ENCODE measurements at places on chromosomes 2 and 18.

DNA sequence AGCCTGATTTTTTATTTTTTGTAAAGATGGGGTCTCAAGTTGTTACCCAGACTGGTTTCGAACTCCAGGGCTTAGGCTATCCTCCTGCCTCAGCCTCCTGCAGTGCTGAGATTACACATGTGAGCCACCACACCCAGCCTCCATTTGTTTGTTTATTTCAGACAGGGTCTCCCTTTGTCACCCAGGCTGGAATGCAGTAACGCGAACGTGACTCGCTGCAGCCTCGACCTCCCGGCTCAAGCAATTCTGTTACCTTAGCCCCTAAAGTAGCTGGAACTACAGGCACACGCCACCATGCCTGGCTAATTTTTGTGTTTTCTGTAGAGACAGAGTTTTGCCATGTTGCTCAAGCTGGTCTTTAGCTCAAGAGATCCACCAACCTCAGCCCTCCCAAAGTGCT, 27.2 kb downstream of the UBXN4 start:
- no peak for DNase-seq

DNA sequence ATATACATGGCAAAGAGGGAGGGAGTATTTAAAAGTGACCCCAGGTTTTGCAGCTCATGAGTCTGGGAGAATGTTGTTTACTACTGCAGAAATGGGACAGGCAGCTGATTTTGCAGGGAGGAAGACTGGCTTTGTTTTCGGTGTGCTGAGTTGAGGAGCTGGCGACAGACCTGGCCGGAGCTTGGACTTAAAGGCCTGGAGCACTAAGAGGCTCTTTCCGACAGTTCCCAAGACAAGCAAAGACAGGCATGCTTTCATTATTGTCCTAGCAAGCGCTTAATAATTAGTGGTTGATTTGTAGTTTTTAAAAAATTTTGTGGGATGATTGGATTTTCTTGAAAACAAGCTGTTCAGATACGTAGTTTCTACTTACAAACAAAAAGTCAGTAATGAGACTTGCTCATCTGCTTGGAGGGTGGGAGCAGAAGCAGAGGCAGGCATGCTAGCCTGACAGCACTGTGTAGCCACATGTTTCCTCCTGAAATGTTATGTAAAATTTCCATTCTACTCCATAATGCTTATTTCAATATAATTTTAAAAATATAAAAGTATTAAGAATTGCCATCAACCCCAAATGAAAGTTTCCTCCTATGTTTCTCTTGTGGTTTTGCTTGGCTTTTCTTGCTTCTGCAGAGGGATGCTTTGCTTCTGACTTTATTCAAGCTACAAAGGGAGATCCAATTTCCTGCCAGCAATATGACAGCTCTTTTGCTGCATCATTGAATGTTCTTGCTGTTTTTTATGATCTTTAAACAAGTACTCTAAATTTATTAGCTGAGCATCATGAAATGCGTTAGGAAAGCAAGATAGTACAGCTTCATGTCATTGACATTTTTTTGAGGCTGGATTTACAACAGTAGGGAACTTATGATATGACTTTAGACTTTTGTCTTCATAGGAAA, 75.8 kb downstream of the PHLPP1 start:
- DNase-seq, result no peak

GRCh38 chr2:197867033-197867432, 62.6 kb downstream of the PLCL1 start:
- no peak for DNase-seq

DNA sequence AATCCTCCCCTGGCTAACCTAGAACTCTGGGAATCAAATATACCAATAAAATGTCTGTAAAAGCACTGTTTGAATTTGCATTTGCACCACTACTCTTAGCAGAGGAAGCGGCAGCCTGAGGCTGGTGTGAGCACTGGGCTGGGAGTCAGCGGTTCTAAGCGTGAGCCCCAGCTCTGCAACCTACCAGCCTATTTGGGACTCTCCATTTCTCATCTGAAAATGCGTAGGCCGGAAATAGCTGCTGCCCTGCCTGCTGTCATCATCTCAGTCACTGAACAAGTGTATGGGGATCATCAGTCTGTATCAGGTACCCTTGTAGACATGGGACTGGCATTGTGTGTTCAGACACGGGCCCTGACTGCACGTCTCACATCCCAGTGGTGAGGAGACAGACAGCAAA, 194.3 kb downstream of the ANKRD30B start:
- no peak for DNase-seq

DNA sequence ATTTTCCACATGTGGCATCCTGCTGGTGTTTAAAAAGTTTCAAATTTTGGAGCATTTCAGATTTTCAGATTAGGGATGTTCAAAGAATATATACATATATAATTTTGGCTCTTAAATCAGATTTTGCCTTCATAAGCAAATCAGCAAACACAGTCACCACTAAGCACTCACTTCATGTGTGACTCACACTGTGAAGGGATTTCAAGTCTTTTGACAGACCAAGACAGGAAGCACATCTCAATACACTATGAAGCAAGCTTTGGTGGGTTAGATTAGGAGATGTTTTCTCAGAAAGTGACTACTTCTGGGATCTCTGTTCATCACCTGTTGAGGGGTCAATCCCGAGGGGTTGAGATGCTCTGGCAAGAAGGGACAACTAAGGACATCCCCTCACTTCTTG, 227.8 kb upstream of the RBBP8 start:
- DNase-seq, result no peak

DNA sequence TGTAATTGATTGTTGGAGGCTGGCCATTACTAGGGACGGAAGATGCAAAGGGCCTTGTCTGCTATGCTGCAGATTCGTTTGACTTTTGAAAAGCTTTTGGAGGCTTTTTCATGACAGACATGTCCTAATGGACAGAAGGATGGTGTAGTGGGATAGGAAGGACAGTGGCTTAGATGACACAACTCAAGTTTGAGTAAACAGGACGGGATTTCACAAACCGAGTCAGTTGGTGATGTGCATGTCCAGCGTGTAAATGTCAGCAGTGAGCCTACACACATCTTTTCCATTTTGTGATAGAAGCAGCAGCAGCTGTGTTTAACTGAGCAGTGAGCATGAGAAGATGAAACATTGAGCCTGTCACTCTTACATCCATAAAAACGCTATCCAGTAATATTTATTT, 76.0 kb downstream of the NCK2 start:
- DNase-seq, result no peak

- no peak for DNase-seq
These were observed 5.1 kb downstream of the RHOB start for GRCh38 chr2:20451761-20452499.

GRCh38 chr2:226622484-226622883, 177.1 kb downstream of the IRS1 start:
- DNase-seq, result no peak

GRCh38 chr2:39476524-39476923, 39.4 kb upstream of the MAP4K3 start:
- DNase-seq, result no peak

DNA sequence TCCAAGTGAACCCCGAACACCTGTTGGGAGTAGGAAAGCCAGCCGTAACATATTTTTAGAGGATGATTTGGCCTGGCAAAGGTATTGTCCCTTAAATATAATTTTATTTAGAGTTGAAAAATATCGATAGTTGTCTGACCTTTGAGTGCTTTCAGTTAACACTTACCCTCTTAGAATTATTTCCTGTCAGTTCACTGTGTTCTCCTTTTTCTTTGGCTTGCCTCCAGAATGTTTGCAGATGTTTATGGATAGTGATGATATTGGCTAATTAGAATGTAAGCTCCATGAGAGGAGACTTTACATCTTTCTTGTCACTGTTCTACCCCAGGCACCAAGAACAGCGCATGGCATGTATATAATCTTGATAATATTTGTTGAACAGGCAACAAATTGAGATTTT, 19.8 kb downstream of the PIKFYVE start:
- no peak for DNase-seq

GRCh38 chr2:132969371-132969985, 299.5 kb upstream of the LYPD1 start:
- no peak for DNase-seq

GRCh38 chr18:12823892-12824291, 60.1 kb downstream of the PTPN2 start:
- no peak for DNase-seq

DNA sequence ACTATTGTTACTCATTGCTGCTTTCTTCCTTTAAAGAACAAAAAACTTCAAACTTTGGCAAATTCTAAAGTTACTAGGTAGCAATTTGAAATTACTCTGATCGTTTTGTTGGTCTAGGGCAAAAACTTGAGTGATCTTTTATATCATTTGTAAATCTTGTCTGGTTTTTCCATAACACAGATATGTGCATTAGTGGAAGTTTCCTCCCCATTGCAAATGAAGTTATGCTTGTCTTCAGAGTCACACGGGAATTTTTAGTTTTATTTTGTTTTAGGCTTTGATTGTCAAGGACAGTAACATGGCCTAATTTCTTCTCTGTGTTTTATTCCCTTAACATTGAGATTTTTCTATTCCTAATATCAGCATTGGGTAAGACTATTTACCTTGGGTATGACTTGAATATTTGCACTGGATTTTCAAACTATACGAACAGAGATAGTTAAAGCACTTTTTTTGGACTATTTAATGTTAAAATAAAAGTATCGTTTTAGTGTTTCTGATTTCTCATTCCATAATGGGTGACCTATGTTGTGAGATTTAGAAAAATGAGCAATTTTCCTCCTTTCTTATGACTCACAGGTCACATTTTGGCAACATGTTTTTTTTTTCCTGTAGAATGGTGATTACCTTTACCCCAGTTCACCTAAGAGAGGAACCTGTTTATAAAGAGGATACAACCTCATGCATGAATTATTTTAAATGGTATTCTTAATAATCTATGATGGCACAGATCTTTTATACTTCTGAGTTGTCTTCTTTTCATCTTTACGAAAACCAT, 65.0 kb downstream of the BABAM2 start:
- DNase-seq, result no peak
